HFFc6 (cell line): ENCODE measurements at places on chromosomes 13 and 19. TPM values are rescaled to one million over a fixed set of nuclear protein-coding genes. Genes with fewer than 3 reads are reported as not detected.

Gene URAD
- total RNA-seq: not detected in 3 replicates

DNA sequence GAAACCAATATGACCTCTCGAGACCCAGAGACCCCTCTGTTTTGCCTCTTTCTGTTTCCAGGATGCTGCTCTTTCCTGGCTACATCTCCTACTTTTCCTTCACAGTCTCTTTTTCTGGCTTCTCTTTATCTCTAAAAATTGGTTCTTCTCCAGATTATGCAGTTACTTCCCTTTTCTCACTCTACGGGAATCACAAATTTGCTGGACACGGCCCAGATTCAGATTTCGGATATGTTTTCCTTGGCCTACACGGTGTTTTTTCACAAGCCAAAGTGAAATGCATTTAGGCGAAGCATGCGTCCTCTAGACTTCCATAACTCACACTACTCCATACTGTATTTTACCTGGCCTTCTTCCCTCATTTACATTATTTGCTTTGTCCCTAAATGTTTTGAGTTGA, 214.7 kb upstream of the MIR17HG start:
- DNase-seq: no peak

- no peak for DNase-seq
These were observed 2.8 kb downstream of the CHST8 start for GRCh38 chr19:33624586-33624985.

Gene ZNF8
- total RNA-seq: 3.5 to 4.6 TPM (median 4.0 TPM) in 3 replicates

- DNase-seq: no peak
These were observed 34.0 kb upstream of the SPACA7 start for GRCh38 chr13:112341976-112342735.

Gene MAMSTR
- 2.7 to 3.1 TPM (median 3.0 TPM) in 3 replicates for total RNA-seq

DNA sequence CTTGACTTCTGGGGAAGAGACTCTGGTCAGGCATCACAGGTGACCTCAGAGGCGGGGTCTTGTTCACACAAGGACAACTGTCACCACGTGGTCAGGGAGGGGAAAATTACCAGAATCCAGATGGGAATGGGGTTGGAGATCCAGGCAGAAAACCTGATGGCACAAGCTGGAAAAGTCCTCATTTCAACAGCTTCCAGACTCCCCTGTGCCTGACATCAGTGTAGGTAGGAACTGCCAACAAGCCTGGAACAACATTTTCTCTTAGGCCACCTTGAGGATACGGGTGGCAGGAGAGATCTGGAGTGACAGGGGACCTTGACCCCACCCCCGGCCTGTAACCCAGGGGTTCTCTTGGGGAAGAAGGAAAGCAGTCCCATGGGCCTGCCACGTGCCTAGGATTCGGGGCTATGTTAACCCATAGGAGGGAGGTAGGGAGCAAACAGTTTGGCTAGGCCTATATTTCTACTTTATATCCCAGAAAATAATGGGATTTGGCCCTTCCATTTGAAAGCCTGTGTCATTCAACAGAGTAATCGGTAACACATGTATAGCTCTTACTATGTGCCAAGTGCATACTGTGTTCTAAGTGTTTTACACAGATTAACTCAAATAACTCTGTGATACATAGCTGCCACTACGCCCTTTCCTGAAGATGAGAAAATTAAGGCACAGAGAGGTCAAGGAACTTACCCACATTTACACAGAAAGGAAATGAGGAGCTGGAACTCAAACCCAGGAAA, 44.9 kb upstream of the C13orf42 start:
- DNase-seq: no peak

GRCh38 chr19:37855098-37855497, 51.3 kb downstream of the WDR87 start:
- DNase-seq: no peak

Gene ZNF492
- total RNA-seq: 0.13 TPM in 1 of 3 replicates, not detected in the others

- no peak for DNase-seq
These were observed 36.7 kb downstream of the CAPN12 start for GRCh38 chr19:38707512-38708114.

- no peak for DNase-seq
These were observed 120.3 kb downstream of the ZDHHC20 start for GRCh38 chr13:21338639-21339278.

DNA sequence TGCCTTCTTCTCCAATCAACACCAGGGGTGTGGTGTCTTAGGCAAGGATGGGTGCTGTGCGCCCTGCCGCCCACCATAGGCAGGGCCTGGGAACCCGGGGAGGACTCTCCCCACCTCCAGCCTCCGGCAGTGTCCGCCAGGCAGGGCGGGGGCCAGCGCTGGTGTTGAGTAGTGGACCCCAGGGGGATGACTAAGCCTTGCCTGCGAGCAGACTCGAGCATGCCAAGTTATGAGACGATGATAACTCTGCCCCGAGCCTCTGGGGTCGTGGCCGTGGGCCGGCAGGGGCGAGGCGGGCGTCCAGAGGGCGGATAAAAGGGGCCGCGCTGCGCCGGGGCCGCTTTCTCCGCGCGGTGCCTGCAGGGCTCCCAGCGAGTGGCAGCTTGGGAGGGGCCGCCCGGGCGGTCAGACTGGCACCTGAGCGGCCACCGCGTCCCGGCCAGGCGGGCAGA, at the start of gene MEDAG:
TSS of gene MEDAG (plus strand) at position 340 of the 452 bp plus-strand sequence. CDS start 245 bp downstream, outside the sequence.
- no peak for DNase-seq

Gene SIAH3
- total RNA-seq: not detected in 3 replicates

- no peak for DNase-seq
These were observed 7.1 kb upstream of the KRTDAP start for GRCh38 chr19:35497406-35497805.

DNA sequence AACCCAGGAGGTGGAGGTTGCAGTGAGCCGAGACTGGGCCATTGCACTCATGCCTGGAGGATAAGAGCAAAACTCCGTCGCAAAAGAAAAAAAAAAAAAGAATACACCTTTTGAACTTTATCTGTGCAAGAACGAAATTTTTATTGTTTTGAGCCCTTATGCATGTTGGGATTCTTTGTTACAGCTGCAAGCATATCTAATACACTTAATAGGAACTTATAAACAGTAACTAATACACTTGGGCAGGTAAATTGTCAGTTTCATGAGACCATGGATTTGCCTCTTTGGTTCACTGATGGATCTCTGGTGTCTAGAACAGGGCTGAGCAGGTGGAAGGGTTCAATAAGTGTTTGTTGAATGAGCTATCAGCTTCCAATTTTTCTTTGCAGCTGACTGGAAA, 108.1 kb downstream of the CACNA1A start:
- no peak for DNase-seq

- DNase-seq: no peak
These were observed 80.3 kb downstream of the RYR1 start for GRCh38 chr19:38513762-38514167.

DNA sequence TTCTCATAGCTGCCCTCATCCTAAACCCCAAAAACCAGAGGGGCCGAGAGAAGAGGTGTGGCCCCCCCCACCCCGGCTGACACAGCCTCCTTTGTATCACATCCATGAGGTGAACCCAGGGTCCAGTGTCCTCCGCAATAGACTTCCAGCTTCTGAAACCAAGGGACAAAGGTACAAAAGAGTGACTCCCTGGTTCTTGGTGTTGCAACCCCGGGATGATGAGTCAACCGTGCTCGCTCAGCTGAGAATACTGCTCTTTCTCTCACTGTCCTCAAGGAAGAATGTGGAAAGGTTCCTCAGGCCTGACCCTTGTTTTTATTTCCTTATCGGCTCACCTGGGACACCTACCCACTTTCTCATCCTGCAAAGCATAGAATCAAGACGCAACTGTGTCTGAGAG, 5.5 kb downstream of the SLC15A1 start:
- peak; percentile 15 for DNase-seq

- no peak for DNase-seq
These were observed 92.2 kb upstream of the ARHGEF7 start for GRCh38 chr13:111022886-111023285.

DNA sequence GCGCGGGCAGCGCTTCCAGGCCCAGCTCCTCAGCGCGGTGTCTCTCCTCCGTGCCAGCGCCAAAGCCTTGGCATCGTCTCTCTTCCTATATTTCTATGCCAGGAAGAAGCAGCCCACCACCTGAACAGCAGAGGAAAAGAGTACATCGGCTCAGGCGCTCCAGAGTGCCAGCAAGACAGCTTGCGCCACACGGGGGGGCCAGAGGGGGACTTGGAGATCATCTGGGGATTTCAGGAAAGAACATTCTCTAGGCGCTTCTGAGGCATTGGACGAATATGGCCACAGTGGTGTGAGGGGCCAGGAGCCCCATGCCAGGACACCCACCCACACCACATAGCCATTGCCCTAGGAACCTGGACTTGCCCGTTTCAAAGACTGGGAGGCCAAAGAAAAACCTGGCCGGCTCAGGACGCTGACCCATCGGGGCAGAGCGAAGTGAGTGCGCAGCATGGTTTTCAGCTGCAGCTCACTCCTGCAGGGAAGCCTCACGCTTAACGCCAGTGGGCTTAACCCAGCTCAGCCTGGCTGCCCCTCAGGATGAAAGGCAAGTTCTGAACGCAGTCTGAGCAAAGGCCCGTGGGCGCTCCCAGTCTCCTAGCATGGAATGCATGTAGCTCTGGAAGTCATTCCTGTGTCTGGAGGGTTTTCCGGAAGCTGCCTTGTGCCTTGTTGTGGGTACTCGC, 62.1 kb downstream of the GGACT start:
- no peak for DNase-seq

DNA sequence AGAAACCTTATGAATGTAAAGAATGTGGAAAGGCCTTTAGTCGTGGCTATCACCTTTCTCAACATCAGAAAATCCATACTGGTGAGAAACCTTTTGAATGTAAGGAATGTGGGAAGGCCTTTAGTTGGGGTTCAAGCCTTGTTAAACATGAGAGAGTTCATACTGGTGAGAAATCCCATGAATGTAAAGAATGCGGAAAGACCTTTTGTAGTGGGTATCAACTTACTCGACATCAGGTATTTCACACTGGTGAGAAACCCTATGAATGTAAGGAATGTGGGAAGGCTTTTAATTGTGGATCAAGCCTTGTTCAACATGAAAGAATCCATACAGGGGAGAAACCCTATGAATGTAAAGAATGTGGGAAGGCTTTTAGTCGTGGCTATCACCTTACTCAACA, 20.8 kb downstream of the ZNF283 start:
- DNase-seq: no peak

- DNase-seq: peak; percentile 26
These were observed 16.8 kb downstream of the MBD3L2B start for GRCh38 chr19:7004313-7004931.

DNA sequence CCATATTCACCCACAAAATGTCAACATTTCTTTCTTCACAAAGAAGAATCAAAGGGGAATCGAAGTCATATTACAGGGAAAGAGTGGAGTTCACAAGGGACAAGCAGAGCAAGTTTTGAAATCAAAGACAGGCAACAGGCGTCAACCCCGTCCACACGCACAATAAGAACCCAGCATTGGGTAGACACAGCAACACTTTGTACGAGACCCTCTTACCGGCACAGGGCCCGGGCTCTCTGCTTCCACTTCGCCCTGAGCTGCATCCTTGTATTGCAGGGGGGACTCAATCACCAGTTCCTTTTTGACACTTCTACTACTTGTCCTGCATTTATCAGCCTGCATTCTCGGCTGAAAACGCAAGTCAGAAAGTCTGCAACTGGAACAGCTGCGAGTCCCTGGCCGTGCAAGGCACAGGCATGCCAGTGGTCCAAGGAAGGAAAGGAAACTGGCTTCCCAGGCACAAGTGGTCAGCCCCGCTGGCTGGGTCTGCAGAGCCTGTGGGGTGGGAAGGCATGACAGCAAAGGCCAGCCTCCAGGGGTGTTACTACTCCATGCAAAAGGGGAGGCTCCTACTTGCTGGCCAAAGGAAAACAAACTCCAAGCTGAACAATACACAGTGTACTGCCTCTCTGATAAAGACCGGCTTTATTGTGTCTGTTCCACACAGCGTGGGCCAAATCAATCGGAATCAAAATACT, at the start of gene DOCK9:
TSS of gene DOCK9 (minus strand) at position 497 of the 698 bp plus-strand sequence. CDS start at position 342, 155 bp downstream.
- DNase-seq: peak; percentile 52

Gene KLK3
- total RNA-seq: not detected in 3 replicates

GRCh38 chr19:1136201-1136600, 32.4 kb downstream of the GPX4 start:
- no peak for DNase-seq

Gene CPAMD8
- 0.08 to 0.11 TPM in 2 of 3 replicates, not detected in the other for total RNA-seq

Gene KASH5
- total RNA-seq: not detected in 3 replicates
